ENCODE measurements at places on chromosomes 3 and 15. TPM values are rescaled to one million over a fixed set of nuclear protein-coding genes. Genes with fewer than 3 reads are reported as not detected.

Gene PLAAT1
- not detected for total RNA-seq

Gene MTFMT
- total RNA-seq, result 17.0 TPM

Gene ATP10A
- total RNA-seq, result 12.7 TPM

Gene SPATA12
- not detected for total RNA-seq

Gene CCK
- total RNA-seq, result 1.0 TPM

Gene CLDN11
- 131 TPM for total RNA-seq

Gene SAMMSON
- total RNA-seq, result under 0.01 TPM

Gene GP5
- 0.17 TPM for total RNA-seq

Gene EIF5A2
- total RNA-seq, result 14.7 TPM

Gene TIGIT
- total RNA-seq, result not detected

Gene PRICKLE2
- 29.4 TPM for total RNA-seq

Gene FBXW12
- total RNA-seq, result not detected

Gene KIF7
- 11.4 TPM for total RNA-seq

Gene P2RY12
- 1.8 TPM for total RNA-seq

Gene DNASE1L3
- not detected for total RNA-seq
